ENCODE measurements at places on chromosomes 5 and 9. TPM values are rescaled to one million over a fixed set of nuclear protein-coding genes. Genes with fewer than 3 reads are reported as not detected.

DNA sequence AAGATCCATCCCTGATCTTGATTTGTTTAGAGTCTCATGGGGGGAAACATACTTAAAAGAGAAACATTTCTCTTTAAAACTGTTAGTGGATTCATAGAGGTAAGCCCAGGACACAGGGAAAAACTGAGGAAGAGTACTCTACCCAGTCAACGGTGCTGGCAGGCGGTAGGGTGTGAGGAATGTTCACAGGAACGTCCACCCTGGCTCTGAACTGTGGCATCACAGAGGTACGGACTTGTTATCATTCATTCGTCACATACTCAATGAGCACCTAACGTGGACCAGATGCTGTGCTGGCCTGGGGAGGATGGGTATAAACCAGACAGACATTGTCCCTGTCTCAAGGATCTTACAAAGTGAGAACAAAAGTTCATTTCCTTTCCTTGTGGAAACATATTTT lies 18.8 kb upstream of the PPARGC1B start:
- no peak for DNase-seq

DNA sequence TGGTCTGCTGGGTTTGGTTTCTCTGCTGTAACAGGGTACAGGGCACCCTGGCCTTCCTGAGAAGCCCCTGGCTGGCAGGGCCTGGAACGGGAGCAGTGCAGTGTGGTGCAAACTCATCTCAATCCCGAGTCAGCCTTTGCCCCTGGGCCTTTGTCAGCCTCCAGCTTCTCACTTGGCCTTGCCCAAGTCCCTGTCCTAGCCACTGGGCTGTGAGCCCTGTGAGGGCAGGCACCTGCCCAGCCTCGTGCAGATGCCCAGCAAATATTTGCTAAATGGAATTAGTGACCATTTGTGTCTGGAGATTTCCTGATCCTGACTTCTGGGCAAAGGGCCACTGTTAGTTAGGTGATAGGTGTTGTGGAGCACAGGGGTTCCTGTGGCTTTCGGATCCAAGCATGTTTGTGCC lies 13.0 kb downstream of the RGS3 start:
- no peak for DNase-seq

DNA sequence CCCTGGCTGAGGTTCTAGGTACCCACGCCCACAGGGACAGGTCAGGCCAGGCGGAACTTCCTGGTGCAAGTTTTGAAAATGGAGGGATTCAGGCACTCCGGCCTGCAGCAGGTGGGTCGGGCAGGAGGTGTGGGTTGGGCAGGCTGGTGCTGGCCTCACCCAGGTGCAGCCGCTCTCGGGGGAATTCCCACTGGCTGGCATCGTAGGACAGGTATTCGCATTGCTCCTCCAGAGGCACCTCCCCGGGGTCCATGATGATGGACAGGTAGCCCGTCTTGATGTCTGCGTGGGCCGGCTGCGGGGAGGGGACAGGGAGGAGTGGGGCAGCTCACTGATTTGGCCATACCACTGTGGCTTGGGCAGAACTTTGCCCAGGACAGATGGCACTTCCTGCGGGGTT lies 28.7 kb upstream of the SCGB3A1 start:
- DNase-seq: no peak

Gene TEX48
- not detected for total RNA-seq

- DNase-seq: no peak
Observed at GRCh38 chr5:91269198-91269597, 113.9 kb downstream of the ARRDC3 start.

Gene NUTM2F
- not detected for total RNA-seq

Gene SPATA31A7
- total RNA-seq: not detected

DNA sequence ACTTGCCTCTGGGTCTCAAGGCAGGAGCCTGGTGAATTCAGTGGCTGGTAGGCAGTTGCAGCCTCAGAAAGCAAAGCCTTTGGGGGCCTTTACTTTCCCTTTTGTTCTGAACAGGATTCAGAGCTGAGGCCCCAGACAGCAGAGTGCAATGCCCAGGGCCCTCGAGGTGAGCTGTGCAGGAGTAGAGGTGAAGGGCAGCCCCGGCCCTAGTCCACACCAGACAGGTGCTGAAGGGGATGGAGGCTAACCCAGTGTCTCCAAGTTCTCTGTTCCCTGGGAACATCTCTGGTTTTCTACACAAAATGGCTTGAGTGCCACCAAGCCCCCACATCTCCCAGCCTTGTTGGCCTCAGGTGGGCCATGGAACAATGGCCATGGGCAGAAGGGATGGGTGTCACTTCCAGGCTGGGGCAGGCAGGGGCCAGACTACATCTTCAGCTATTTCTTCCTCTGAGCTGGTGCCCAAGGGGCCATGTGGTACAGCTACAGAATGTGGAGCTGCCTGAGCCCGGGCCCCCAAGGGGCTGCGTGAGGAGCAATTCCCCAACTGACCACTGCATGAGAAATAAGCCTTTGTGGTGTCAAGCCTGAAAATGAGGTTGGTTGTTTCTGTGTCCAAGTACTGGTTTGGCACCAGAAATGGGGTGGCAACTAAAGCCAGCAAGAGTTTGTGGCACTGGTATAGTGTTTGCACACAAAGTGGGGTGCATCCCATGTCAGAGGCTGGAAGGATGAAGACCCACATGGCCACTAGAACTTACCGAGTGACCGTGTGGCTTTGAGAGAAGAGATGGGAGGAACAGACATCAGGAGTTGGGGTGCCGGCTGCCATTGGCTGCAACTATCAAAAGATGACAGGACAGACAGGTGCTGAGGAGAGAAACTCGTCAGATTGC lies 57.8 kb downstream of the BARX1 start:
- DNase-seq: no peak

Gene PCDHGB1
- total RNA-seq: 1.3 TPM

Gene GRIA1
- 3.2 TPM for total RNA-seq

- DNase-seq: no peak
Observed at GRCh38 chr5:103804711-103805110, 242.1 kb upstream of the NUDT12 start.

DNA sequence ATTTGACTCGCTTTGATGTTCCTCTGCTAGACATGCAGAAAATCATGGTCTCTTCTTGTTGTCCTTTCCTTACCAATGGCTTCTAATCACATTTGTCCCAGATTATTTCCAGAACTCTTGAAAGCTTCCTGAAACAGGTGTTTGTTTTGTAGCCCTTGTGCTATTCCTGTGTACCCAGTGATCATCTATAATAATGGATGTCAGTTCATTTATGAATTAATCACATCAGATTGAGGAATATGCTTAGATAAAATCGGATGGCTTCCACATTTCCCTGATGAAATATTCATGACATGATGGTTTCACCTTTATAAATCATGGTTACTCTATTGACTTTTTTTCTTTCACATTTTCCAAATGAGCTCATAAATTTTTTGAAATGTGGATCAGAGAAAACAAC lies 359.0 kb upstream of the DMAC1 start:
- DNase-seq: no peak

DNA sequence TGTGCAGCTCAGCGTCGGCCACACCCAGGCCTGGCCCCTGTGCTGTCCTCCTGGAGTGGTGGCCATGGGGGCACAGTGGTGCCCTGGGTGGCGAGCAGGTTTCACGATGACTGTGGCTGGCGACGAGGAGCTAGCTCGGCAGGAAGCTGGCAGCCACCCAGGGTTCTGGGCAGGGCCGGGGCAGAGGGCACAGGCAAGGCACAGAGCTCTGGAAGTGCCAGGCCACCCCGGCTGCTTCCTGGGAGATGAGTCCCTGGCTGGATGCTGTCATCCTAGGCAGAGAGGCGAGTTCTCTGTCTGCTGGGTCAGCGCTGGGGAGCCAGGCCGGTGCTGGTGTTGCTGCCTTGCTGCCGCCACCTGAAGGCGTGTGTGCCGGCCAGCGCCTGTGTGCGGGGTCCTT lies 51.7 kb downstream of the RXRA start:
- DNase-seq: no peak

- DNase-seq: no peak
Observed at GRCh38 chr9:34862043-34862442, 96.0 kb upstream of the PHF24 start.

GRCh38 chr9:117719161-117719920 lies 15.1 kb downstream of the TLR4 start:
- no peak for DNase-seq

DNA sequence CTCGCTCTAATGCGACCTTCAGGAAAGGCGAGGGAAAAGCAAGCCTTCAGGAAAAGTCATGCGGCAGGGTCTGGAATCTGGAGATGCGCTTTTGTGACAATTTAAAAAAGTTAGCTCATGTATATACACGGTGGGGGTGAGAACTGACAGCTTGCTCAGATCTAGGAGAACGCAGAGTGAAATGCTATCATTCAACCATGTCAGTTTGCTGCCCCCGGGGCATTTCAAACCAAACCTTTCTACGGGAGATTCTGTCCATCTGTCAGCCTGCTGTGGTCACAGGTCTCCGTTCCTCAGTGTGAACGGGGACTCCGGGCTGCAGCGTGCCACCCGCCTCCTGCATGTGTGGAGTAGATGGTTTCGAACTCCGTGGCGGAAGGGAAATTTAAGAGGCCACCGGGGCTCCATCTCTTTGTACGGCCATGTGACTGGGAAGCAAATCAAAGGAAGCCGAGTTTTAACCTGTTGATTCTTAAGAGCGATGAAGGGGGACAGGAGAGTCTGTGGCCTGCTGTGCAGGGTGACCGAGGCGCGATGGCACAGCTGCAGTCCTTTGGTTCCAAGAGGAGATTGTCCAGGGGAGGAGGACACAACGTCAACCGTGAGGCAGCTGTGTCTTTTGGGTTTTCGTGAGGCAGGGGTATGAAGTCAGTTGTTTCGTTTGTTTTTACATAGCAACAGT lies 45.9 kb downstream of the OTULIN start:
- DNase-seq: no peak

Gene ZNF883
- total RNA-seq: 2.5 TPM

Gene CER1
- total RNA-seq: not detected

GRCh38 chr9:12697719-12698118 lies 4.5 kb downstream of the TYRP1 start:
- no peak for DNase-seq

DNA sequence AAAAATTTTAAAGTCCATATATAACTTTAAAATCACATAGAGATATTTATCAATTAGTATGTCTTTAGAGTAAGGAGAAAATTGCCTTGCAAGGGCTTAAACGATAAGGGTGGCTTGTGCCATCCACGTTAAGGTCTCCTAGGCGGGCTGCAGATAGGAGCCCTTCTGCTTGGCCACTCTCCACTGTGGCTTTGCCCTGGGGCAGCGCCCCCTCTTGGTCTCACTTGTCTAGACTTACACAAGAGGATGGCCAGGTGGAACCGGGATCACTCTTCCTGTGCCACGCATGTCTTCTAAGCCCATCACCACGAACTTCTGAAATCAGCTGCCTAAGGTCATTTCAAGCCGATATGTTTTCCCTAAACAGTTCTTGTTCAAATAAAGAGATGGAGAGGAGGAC lies 2.9 kb downstream of the FPGS start:
- no peak for DNase-seq

Gene PCDHB13
- total RNA-seq: 2.8 TPM

GRCh38 chr5:104778-105296 lies 12.9 kb downstream of the PLEKHG4B start:
- DNase-seq: no peak

DNA sequence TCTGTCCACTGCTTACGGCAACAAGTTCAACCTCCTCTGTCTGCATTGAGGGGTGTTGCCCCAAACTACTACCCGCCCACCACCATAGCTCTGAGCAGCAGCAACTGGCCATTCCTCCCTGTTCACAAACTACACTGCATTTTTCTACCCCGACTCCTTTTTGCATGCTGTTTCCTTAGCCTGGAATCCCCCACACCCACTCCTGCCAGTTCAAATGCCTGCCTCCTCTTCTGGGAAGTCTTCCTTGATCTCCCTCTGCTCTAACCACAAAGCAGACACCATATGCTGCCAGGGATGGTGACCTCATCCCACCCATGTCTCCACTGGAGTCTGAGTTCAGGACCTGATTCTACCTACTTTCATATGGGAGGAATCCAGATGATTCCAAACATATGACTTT lies 13.3 kb downstream of the ALDH1B1 start:
- DNase-seq: no peak

Gene IFNA7
- not detected for total RNA-seq

- DNase-seq: peak; percentile 64
Observed at GRCh38 chr5:176734756-176735342, 75.5 kb upstream of the UNC5A start.

DNA sequence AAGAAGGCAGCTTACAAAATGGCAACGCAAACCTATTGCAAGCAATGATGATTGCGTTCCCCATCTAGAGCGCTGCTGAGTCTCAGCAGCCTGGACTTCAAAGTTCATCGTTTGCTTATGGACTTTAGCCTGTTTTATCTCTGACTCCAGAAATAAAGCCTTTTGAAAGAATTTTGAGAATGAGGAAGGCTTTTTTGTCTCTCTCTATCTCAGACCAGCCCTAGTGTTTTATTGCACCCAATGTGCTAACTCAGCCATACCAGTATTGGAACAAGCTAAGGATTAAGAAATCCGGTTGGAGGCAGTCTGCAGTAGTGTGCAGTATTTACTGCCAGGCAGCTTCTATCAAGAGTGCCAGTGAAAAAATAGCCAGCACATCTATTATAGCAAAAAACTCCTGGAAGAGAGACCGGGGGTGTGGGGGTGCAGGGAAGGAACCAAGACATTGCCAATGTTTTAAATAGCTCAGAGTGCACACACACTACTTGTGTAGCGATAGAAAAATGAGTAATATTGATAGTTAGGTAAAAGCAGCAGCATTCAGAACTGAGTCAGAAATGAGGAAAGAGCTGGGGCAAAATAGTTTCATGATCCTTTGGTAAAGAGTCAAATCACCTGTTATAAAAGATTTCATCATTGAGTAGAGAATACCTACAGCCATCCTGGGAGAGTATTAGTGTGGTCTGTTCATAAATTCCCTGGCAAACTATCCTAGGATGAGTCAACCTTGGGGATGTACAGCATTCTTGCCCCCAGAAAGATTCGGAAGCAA lies 219.0 kb downstream of the ZNF608 start:
- DNase-seq: no peak

DNA sequence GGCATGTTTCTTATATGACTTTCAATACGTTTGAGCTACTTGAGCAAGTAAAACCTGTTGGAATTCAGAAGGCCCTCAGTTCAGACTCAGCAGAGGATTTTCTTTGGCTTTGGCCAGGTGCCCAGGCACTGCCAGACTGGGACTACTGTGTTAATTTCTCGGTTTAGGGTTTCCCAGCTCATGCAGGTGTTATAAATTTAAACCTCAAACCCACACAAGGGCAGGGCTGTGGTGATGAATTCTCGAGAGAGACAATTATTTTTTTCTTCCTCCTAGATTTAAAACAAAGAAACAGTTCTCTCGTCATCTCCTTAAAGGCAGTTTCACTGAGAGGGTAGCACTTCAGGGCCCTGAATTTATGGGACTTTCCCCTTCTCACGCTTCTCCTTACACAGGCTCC lies 406.0 kb upstream of the PIK3R1 start:
- no peak for DNase-seq

All from mesenteric fat pad (tissue), 1 donor.